ENCODE measurements at places on chromosomes 12 and 14.

DNA sequence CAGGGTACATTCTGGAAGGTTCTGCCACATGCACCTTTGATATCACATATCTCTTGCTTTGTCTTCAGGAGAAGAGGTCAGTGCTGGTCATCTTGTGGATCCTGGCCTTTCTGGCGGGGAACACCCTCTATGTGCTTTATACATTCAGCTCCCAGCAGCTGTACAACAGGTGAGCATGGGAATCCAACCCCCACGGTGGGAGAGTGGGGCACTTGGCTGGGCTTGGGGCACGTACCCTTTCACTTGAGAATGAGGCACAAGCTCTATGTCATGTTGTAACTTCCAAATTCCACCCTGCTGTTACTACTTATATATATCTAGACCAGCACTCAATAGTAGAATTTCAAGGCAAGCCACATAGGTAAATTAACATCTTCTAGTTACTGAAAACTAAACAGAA is 28.6 kb downstream of the RNFT2 start:
- no peak for DNase-seq

- DNase-seq = no peak
Measured at GRCh38 chr12:48165089-48165981, 8.0 kb upstream of the ASB8 start.

DNA sequence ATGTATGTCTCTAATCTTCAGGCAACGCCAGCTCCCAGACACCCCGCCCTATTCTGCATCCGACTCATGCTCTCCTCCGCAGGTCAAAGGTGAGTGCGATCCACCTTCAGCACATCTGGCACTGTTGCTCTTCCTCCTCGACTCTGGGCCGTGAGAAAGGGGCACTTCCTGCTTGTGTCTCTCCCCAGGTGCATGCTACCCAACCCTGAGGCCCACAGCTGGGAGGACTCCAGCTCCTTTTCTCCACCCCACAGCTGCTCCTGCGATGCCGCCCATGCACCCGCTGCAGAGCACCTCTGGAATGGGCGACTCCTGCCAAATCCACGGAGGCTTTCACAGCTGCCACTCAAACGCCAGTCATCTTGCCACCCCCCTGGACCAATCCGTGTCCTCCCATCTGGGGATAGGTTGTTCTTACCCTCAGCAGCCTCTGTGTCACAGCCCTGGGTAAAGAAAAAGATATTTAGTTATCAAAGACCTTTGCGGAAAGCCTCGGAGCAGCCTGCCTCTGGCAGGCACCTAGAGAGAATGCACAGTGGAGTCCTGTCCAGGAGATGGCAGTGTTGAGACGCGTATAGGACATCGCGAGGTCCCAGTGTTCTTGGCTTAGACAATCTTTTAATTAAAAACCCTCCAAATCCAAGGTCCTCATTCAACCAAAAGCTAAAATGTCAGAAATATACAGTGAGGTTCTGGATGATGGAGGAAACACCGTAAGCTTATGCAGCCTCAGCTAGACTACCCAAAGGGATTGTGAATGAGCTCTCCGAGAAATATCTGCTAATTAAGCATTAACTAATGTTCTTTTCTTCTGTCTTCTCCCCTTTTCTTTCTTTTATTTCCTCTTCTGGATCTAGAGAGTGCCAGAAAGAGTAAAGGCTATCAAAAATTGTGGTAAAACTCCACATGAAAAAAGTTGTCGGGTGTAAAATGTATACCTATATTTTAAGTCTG is 54.3 kb downstream of the MYRFL start:
- DNase-seq = peak; percentile 50

GRCh38 chr14:69643430-69644200 is 32.2 kb downstream of the SUSD6 start:
- peak; percentile 50 for DNase-seq

DNA sequence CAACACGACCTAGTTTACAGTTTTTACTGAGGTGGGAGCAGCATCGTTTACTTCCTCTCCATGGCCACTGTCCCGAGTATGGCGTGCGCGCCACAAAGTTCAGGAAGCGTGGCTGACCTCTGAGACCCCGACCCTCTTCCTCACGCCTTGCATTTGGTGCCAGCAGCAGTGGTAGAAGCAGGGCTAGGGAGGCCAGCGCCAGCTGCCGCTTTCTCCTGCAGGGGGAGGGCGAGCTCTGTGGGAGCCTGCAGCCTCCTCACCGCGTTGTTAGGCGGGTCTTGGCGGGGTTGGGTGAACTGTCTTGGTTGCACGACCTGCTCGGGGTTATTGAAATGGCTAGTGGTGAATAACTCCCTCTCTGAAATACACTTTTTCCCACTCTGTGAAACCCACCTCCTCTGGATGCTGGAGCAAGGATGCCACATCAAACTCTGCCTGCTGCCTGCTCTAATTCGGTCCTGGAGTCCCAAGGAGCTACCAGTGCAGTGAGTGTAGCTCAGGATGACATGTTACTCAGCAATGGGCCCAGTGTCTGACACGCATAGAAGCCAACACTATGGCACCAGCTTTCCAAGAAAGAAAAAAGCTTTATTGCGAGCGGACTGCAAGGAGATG is 22.3 kb upstream of the TDRD9 start:
- no peak for DNase-seq
